ENCODE measurements at places on chromosomes 7 and 10. TPM values are rescaled to one million over a fixed set of nuclear protein-coding genes. Genes with fewer than 3 reads are reported as not detected.

The LRRC4 gene
- not detected for total RNA-seq

The ACTR3C gene
- total RNA-seq: 0.19 TPM

The RASSF4 gene
- total RNA-seq: 20.6 TPM

The PCDH15 gene
- total RNA-seq: not detected

The MTURN gene
- total RNA-seq: 18.9 TPM

The ZNF775 gene
- total RNA-seq: 3.5 TPM

The KLF14 gene
- total RNA-seq: under 0.01 TPM

The PYROXD2 gene
- 6.5 TPM for total RNA-seq

The SIRT1 gene
- 11.6 TPM for total RNA-seq

The EN2 gene
- not detected for total RNA-seq

The TMEM176A gene
- not detected for total RNA-seq

The HABP2 gene
- total RNA-seq: 0.19 TPM

The YKT6 gene
- total RNA-seq: 78.6 TPM

The LIPM gene
- total RNA-seq: not detected

The LEP gene
- not detected for total RNA-seq

The PKD2L1 gene
- not detected for total RNA-seq

The LOXL4 gene
- 46.8 TPM for total RNA-seq

The SPDYE3 gene
- total RNA-seq: not detected

The SKIDA1 gene
- total RNA-seq: 0.58 TPM

The ADRA2A gene
- total RNA-seq: under 0.01 TPM

The CHAT gene
- total RNA-seq: not detected

The FHIP2A gene
- total RNA-seq: 41.2 TPM

The MORN4 gene
- 5.8 TPM for total RNA-seq

The PLPP4 gene
- total RNA-seq: 15.0 TPM

The TAS2R5 gene
- total RNA-seq: 0.77 TPM

The GPR85 gene
- 0.56 TPM for total RNA-seq

The EPO gene
- total RNA-seq: not detected

The CPA2 gene
- total RNA-seq: not detected

The SPDYE6 gene
- not detected for total RNA-seq

The FAM25A gene
- total RNA-seq: not detected

The C10orf105 gene
- total RNA-seq: not detected

The MKX gene
- not detected for total RNA-seq

The RNF133 gene
- total RNA-seq: 0.28 TPM

The FBXL13 gene
- 3.7 TPM for total RNA-seq

The SPDYE2 gene
- total RNA-seq: not detected

The JAZF1 gene
- total RNA-seq: 3.8 TPM

The C7orf57 gene
- not detected for total RNA-seq

The PNLIP gene
- not detected for total RNA-seq

The GBX1 gene
- not detected for total RNA-seq

The DOCK1 gene
- total RNA-seq: 77.5 TPM

The PRKCQ gene
- under 0.01 TPM for total RNA-seq

The SFTPA1 gene
- total RNA-seq: not detected

The CALML3 gene
- not detected for total RNA-seq

The PTPN12 gene
- total RNA-seq: 45.1 TPM

The GRID1 gene
- not detected for total RNA-seq

The HUS1 gene
- total RNA-seq: 19.2 TPM

The COMTD1 gene
- 4.2 TPM for total RNA-seq

The CBLL1 gene
- 15.0 TPM for total RNA-seq

The UTF1 gene
- total RNA-seq: not detected

The ZCCHC24 gene
- 15.0 TPM for total RNA-seq

The GIMAP5 gene
- total RNA-seq: 0.28 TPM

The XPNPEP1 gene
- 124 TPM for total RNA-seq

The SCIN gene
- total RNA-seq: 0.56 TPM

The SCART1 gene
- 1.1 TPM for total RNA-seq

The RBM17 gene
- total RNA-seq: 60.8 TPM

The C10orf62 gene
- 0.19 TPM for total RNA-seq

The VPS37D gene
- 2.3 TPM for total RNA-seq
